ENCODE measurements at places on chromosomes 12 and 14.

- no peak for DNase-seq
Observed at GRCh38 chr12:51393676-51394545, 2.7 kb upstream of the GALNT6 start.

GRCh38 chr14:88518592-88519512 is 36.0 kb downstream of the PTPN21 start:
- no peak for DNase-seq

- no peak for DNase-seq
Observed at GRCh38 chr12:44127966-44128710, 292.3 kb downstream of the TMEM117 start.

DNA sequence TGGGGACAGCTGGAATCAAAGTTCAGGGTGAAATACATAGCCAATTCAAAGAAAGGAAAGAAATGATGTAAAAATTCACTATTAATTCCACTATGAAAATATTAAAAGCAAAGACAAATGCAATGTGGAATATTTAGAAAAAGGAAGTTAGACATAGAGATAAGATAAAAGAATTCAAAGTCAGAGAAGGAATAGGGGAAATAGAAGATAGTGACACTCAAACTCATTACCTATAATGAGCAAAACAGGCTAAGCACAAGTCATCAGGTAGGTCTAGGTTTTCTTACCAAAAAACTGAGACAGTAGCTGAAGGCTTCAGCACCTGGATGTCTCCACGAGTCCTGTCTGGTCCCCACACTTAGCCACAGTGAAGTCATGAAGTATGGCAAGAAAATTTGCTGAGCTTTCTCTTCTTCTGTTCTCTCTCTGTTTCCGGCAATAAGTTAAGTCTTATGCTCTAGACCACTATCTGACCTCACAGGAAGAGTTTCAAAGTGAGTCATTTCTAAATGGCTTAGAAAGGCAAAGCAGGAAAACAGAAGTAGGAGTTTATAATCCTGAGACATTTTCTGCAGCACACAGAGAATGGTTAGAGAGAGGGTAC is at the start of gene C3AR1:
TSS of gene C3AR1 (minus strand) at position 369 of the 604 bp plus-strand sequence. CDS start 6,174 bp downstream, outside the sequence.
- no peak for DNase-seq

GRCh38 chr14:65606460-65606859 is 193.9 kb downstream of the FUT8 start:
- no peak for DNase-seq

DNA sequence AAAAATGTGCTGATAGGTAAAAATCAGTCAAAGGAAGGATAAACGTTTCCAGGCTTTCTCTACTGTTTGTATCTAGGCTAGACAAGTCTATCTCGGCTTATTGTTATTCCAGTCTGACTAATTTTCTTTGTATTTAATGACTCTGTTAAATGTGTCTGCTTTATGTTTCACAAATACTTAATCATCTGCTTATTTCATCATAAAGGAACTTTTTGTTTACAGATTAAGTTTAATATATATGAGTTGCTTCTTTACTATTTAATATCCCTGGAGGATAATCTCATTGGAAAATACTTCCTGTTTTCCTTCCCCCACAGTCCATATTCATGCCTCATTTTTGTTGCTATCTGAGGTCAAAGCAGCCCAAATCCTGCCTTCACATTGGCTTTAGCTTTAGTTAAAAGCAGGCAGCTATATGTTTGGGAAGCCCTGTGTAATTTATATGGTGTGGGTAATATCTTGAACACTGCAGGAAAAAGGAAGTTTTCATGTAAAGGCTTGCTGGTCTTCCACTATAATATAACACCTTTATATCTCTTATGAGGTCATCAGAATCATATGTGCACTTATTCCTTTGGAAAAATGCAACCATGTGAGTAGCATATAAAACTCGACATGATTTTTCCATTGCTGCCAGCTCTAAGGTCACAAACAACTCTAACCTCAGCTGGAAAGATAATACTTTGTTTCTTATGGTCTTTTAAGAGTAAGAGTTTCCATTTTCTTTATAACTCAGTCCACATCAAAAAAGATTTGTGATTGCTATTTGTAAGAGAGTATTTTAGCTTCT is 76.8 kb downstream of the ALX1 start:
- DNase-seq = no peak

GRCh38 chr12:26809611-26810285 is 23.2 kb downstream of the ITPR2 start:
- no peak for DNase-seq

- DNase-seq = no peak
Observed at GRCh38 chr12:14844401-14844800, 1.1 kb upstream of the ART4 start.

DNA sequence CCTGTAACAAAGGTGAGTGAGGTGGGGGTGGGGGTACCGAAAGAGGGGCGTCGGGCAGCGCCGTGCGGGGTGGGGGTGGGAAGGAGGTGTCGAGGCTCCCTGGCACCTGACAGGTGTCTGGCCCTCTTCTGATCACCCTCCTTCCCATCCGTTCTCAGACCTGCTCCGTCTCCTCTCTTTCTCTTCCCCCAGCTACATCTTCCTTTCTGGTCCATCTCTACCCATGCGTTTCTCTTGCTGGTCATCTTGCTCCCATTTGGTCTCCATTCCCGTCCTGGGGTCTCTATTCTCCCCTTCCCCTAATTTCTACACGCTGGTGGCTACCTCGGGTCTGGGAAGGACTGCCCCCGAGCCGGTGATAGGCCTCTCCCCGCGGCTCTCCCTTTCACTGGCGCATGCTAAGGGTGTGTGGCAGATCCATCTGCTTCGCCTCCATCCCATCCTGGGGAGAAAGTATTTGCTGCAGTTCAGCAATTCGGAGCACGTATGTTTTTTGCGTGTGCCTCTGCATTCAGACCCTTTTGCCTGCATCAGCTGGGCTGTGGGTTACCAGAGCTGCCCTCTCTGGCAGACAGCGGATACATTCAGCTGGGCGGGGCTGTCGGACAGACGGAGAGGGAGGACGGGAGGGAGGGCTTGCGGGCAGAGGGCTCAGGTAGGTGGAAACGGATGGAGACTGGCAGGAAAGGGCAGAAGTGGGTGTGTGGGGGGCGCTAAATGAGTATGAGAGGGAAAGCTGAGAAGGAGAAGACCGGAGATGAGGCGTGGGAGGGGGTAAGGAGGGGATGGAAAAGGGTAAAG is 730 bp downstream of the CLSTN3 start:
- peak; percentile 89 for DNase-seq

- DNase-seq = peak; percentile 59
Observed at GRCh38 chr14:58812050-58812910, 174.5 kb downstream of the DACT1 start.

- DNase-seq = no peak
Observed at GRCh38 chr12:50988051-50988450, 35.7 kb downstream of the HIGD1C start.

- DNase-seq = no peak
Observed at GRCh38 chr12:130961921-130962451, 8.3 kb downstream of the ADGRD1 start.

DNA sequence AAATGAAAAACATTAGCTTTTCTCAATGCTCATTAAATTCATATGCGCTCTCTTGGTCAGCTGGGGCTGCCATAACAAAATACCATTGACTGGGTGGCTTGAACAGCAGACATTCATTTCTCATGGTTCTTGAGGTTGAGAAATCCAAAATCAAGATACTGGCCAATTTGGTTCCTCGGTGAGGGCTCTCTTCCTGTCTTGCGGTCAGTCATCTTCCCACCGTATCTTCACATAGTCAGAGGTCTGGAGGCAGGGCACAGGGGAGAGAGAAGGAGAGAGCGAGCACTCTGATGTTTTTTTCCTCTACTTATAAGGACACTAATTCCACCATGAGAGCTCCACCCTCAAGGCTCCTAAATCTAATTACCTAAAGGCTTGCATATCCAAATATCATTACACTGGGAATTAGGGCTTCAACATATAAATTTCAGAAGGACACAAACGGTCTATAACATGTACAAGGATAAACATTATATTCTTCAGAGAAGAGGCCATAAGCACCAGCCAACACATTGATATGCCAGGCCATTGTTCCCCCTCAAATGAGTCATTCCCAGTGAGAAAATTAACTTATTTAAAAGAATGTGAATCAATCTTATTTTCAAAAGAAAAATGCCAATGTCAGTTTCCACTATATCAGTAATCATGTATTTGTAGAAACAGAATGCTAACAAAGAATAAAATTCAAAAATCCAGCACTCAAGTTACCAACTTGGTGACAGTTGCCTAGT is 152.2 kb downstream of the BTG1 start:
- no peak for DNase-seq

GRCh38 chr12:6967651-6968100 is 2.8 kb downstream of the PHB2 start:
- peak; percentile 60 for DNase-seq

DNA sequence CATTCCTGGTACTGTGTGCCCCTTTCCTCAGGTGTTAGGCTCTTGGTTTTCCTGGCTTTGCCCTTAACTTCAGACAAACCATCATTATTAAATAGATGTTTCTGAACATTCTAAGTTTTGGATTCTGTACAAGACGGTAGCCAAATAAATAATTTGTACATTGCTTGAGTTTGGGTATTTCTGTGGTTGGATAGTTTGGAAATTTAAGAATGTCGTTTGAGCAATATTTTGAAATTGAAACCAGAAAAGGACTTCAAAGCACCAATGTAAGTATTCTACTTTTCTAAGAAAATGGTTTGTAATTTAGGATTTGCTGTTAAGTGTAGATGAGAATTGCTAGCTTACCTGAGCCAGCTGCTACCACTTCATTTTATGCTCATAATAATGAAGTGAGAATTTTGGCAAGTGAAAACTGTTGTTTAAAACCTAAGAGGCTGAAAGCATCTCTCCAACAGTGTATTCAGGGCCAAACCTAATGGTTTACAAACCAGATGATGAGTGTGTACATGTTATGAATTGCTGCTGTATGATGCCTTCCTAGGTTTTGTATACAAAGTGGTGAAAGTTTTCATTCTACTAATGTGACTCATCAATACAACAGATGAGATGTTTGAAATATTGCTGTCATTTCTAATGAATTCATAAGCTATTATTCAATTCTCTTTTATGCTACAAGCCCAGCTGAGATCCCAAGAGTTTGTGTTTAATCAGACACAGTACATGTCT is 181.5 kb upstream of the PRKD1 start:
- DNase-seq = no peak
